Body of pancreas (tissue), 4 donors: ENCODE measurements at places on chromosomes 4 and X. TPM values are rescaled to one million over a fixed set of nuclear protein-coding genes. Genes with fewer than 3 reads are reported as not detected.

The FRMPD3 gene
- total RNA-seq = not detected

DNA sequence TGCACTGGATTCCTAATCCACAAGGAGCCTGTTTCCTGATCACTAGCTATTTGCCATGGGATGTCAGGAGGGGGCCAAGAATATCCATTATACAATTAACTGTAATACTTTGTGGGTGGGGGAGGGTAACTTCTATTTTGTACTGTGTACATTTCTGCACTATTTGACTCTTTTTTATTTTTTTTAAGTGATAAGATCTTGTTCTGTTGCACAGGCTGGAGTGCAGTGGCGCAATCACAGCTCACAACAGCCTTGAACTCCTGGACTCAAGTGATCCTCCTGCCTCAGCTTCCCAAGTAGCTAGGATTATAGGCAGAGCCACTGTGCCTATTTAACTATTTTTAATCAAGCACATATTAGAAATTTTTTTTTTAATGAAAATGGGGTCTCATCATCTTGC, 134.1 kb downstream of the ELOVL6 start:
- DNase-seq = no peak

DNA sequence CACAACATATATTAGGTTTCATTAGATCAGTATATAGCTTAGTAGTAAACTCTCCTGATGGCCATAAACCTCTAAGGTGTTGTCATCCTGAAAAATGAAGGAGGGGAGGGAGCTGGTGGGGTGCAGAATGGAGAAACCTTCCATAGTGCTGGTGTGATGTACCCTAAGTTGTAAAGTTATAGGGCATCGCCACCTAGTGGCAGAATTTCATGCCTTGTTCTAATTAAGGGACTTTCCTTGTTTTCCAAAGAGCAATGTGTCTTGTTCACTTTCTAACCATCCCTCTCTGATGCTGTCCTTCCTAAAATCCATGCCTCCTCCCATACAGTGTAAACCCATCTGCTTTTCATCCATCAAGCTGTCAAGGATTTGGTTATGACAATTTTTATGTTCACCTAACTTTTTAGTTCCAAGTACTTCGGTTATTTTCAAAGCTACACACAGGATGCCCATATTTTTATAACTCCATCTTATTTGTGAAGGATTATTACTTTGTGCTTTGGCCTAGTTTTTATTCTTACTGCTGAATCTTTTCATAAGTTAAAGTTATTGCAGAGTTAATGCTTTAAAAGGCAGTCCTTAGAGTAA, 4.5 kb downstream of the NBDY start:
- DNase-seq = peak; percentile 42

DNA sequence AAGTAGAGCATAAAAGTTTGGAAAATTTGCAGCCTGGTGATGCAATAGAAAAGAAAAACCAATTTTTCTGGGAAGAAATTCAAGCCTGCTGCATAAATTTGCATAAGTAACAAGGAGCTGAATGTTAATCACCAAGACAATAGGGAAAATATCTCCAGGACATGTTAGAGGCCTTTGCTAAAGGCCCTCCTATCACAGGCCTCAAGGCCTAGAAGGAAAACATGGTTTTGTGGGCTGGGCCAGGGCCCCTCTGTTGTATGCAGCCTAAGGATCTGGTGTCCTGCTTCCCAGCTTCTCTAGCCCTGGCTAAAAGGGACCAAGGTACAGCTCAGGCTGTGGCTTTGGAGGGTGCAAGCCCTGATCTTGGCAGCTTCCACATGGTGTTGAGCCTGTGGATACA, 6.2 kb upstream of the RTL3 start:
- DNase-seq = no peak

DNA sequence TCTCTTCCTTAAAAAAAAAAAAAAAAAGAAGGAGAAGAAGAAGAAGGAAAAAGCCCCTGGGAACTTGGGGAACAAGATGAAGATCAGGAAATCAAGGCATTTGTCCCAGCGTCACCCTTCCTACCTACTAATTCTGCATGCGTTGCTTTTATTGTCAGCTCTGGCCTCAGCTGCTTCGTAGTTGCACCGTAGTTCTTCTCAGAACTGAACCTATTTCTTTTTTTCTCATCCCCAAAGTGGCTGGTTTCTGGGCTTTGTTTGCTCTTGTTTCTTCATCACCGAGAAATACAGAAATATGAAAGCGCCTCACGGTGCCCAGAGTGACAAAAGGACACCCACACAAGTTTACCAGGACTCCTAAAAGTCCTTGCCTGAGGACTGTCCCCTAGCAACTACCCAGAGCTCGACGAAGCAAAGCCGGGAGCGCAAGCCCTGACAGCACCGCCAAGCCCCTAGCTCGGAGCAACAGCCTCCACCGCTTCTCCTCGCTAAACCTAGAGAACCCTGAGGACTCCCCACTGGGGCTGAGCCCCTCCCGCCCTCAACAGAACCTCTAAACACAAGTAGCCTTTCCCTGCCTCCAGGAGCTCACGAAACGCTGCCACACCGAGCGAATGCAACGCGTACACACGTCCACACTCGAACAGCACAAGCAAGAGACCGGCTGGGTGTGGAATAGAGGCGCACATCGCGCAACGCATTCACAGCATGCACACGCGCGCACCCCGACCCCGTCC, 710 bp downstream of the PRKG2 start:
- DNase-seq = no peak

GRCh38 chr4:633976-634598, 8.7 kb downstream of the PDE6B start:
- no peak for DNase-seq

- DNase-seq = no peak
Observed at GRCh38 chrX:72687396-72687795, 26.7 kb downstream of the PHKA1 start.
